Hematopoietic multipotent progenitor cell treated with erythropoietin and hydrocortisone succinate and interleukin-3 and kit ligand, for 4 days (in vitro differentiated cells): ENCODE measurements at places on chromosomes 2 and 18.

GRCh38 chr2:230124757-230125431 is 56.2 kb upstream of the SLC16A14 start:
- peak; percentile 85 for DNase-seq

DNA sequence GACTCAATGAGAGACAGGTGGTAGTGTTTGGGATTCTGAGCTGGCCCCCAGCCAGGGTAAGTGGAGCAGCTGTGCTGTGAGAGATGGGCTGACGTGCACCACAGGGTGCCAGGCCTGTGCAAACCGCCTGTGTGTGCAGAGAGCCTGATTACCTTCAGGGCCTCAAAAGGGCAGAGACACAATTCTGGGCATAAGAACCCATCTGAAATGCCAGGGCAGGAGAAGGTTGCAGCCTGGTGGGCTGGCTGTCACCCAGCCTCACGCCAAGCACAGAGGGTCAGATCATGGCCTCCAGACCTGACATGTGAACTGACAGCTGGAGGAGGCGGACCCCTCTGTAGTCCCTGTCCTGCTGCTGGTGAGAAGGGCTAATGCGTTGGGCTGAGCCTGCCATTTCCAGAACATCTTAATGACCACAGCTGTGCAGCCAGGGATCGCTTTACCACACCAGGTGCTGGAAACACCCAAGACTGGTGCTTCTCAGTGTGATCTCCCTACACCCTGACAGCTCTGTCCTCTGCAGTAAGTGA is 100.9 kb downstream of the ARL4C start:
- no peak for DNase-seq

DNA sequence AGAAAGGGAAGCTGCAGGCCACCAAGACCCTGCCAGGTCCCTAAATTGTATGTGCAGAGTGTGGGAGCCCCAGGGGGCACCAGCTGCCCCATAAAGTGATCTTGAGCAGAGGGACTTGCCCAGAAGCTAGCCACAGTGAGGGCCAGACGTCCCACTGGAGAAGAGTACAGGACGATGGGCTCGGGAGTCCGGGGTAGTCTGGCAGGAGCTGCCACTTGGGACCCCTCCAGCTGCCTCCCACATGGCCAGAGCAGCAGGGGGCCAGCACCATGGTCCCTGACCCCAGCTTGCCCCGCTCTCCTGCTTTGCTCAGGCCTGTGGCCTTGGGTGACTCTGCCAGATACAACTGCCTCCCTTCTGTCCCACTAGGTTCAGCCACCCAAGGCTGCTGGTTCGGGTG is 11.7 kb upstream of the LOXHD1 start:
- no peak for DNase-seq

DNA sequence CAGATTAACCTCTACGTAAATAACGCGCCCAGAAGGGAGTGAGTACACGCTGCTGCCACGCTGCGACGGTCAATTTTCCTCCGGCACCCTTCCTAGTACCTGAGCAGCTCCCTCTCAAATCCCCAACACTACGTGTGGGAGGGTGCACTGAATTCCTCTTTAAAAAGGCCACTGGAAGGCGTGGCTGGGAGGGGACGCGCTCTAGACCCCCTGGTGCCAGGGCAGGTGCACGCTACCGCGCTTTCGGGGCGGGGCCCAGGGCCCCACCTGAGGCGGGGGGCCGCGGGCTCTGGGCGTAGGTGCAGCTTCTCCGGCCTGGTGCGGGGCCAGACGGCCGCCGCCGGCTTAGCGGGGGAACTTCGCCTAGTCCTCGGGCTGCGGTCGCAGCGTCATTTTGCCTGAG is 668 bp upstream of the ANKRD12 start:
- DNase-seq, result peak; percentile 69

- peak; percentile 32 for DNase-seq
Observed at GRCh38 chr2:238162846-238163441, 4.2 kb downstream of the ERFE start.

DNA sequence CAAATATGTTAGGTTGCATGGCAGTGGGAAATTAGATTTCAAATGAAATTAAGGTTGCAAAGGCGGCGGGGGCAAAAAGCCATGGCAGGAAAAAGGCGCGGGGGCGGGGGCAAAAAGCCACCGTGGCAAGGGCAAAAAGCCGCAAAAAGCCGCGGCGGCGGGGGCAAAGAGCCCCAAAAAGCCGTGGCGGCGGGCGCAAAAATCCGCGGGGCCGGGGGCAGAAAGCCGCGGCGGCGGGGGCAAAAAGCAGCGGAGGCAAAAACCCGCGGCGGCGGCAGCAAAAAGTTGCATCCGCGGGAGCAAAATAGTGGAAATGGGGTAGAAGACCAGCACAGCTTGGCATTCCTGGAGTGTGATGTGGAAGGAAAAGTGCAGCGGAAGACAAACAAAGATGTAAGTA is 417.1 kb downstream of the ANKRD30B start:
- DNase-seq, result peak; percentile 0

DNA sequence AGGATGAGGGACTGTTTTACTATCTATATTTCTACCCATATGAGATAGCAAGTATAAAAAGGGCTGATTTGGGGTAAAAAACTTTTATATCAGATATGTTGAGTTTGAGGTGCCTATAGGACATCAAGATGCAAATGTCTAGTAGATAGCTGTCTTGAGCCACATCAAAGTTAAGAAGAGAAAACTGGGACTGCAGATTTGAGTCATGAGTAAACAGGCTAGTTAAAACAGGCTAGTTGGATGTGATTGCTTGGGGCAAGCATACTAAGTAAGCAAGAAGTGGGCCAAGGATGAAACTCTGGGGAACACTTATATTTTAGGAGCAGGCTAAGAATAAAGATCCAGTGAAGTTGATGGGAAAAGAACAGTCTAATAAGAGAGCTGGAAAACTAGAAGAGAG is 2.8 kb upstream of the SCRN3 start:
- no peak for DNase-seq

DNA sequence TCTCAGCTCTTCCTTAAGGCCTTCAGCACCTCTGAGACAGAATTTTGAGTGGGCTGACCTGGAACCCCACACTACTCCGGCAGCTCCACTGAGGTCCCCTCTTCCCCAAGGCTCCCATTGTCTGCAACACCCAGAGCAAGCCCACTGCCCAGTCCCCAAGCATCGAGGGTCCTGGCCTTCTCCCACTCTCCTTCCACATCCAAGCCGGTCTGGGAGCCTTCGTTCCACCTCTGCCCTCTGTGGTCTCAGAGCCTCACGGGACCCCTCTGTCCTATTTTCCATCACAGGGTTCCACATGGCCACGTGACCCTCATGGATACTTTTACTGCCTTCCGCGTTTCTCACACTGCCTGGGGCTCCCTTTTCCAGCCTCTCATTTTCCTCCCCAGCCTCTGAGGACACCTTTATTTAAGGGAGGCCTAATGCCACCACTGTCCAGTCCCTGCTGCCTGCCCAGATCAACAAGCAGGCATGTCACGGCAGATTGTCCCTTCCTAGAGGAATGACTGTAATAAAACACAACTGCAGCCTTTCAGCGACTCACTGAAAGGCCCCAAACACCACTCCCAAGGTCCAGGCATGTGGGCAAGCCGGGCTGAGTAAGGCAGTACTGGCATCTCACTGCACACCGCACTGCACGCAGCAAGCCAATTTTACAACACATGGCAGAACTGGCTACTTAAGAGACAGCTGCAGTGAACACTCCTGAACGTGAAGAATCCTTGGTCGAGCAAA is 7.9 kb upstream of the SALL3 start:
- no peak for DNase-seq

- no peak for DNase-seq
Observed at GRCh38 chr2:127826047-127826446, 15.1 kb upstream of the WDR33 start.

DNA sequence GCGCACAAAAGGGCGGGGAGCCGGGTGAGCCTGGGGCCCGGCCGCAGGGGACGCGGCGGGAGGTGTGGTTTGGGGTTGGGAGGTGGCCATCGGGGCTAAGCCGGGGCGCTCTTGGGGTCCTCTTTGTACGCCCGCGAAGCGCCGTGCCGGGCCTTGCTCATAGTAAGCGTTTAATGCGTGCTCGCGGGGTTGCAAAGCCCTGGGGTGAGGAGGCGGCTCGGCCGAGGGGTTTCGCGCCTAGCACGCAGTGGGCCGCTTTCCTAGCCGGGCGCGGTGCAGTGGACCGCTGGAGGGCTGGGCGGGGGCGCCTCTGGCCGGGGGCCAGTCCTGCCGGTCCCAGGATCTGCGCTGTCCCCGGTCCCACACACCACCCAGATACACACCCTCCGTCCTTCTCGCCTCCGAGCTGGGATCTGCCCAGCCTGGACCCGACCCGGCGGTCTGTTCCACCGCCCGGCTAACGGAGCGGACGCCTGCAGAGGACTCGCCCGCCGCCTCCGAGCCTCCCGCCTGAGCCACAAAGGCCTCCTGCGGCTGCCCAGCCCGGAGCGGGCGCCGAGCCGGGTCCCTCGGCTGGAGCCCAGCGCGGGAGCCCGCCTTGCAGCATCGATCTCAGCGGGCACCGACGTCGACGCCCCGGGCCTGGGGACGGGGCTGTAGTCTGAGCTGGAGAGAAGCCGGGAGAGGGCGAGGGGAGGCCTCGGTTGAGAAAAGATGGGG is 564 bp downstream of the DPYSL5 start:
- peak; percentile 37 for DNase-seq

- no peak for DNase-seq
Observed at GRCh38 chr18:79203017-79203605, 133.9 kb downstream of the ATP9B start.

DNA sequence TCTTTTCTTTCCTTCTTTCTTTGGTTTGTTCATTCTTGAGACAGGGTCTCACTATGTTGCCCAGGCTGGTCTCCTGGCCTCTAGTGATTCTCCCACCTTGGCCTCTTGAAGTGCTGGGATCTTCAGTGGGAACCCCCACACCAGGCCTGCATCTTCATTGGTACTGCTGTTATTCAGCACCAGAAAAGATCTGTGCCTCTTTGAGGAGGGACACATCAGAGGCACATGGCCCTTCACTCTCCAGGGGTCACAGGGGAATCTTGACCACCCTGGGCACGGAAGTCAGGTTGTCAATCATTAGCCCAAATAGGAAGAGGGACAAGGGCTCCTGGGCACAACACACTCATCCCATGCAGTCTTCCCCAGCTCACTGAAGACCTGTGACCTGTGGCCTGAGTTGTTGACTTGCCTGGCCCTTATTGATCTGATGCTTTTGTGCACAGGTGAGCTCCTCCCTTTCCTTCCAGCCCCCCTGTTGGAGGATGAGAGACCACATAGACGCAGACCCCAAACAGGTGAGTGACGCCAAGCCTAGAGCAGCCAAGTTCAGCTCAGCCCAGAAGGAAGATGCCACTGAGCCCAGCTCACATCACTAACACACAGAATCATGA is 33.0 kb upstream of the ODC1 start:
- DNase-seq, result no peak

DNA sequence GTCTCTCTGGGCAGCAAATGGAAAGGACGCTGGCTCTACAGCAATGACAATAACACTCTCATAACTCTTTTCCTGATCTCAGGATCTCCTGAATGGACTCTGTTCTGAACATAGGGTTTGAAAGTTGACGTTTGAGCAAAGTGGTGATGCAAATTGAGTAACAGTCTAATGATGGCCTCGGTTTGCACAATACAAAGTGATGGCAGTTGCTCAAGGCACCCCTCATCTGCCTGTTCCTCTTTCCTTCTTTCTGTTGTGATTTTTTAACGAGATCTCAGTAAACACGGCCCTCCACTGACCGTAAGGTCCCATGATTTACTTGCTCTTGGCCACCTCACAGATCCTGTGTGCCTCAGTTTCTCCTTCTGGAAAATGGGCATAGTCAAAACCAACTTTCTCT is 303.6 kb downstream of the SLC8A1 start:
- peak; percentile 10 for DNase-seq

GRCh38 chr18:69636529-69637301 is 236.0 kb downstream of the DOK6 start:
- DNase-seq, result peak; percentile 7

GRCh38 chr2:235087832-235088495 is 136.1 kb downstream of the SH3BP4 start:
- no peak for DNase-seq

DNA sequence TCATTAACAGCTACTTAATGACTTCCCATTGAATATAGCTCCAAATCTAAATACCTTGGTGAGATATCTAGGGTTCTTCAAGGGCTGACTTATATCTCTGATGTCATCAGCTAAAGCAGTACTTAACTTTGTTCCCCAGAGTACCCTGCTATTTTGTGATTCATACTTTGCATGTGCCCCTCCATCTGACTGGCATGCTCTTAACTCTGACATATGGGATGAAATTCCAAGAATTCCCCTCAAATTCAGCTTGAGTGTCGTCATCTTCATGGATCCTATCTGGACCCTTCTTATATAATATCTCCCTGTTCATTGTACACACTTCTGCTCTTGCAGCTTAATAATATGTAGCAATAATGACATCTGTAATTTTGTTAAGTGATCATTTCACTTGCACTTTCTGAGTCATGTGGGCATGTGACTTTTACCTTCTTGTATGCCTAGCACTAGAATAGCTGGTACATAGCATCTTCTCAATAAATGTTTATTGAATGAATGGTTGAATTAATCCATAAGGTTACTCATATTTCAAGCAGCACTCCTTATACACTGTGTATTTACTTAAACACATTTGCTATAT is 172.9 kb downstream of the WDR7 start:
- no peak for DNase-seq

GRCh38 chr2:15795426-15795825 is 144.9 kb upstream of the MYCN start:
- no peak for DNase-seq

- DNase-seq, result no peak
Observed at GRCh38 chr18:7755753-7756475, 188.8 kb downstream of the PTPRM start.

DNA sequence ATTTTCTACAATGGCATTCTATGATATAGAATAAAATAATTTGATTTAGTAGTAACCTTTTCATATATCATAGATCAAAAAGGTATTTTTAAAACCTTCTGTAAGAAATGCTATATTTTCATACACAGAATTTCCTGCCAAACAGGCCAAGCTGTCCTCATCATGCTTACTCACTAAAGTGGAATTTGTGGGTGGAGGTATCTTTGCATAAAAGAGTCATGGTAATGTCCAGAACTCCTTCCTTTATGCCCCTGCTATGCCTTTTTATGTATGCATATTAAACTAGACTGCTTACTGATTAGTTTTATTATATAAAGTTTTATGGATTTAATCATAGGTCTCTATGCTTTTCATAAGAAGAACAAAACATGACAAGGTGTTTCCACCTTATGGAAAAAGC is 27.5 kb upstream of the MARCHF7 start:
- no peak for DNase-seq

DNA sequence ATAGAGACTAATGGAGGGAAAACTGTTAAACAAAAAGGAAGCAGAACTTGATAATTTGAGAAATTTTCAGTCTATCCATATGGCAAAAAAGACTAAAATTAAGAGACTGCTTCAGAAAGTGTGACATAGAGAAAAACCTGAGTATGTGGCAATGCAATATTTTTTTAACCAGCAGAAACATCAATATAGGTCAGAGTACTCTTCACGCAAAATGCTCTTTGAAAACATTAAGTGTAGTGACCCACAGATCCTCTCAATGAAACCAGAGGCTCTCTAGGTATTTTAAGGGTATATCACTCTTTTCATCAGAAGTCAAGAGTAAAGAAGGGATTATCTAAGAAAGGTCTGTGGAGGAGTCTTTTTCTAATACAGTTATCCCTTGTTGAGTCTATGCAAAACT is 1394.8 kb downstream of the DSC3 start:
- no peak for DNase-seq
